ENCODE measurements at places on chromosomes 3 and 15. TPM values are rescaled to one million over a fixed set of nuclear protein-coding genes. Genes with fewer than 3 reads are reported as not detected.

CPOX gene
- 11.8 TPM for total RNA-seq

MUC4 gene
- total RNA-seq: not detected

ITPKA gene
- total RNA-seq: 2.7 TPM

SCAMP5 gene
- 1.9 TPM for total RNA-seq

WNT5A gene
- total RNA-seq: 6.9 TPM

TMEM212 gene
- not detected for total RNA-seq

ACP3 gene
- total RNA-seq: 2.0 TPM

ARHGAP11A gene
- 1.7 TPM for total RNA-seq

CHRM5 gene
- not detected for total RNA-seq

OR5K2 gene
- total RNA-seq: not detected

PIGZ gene
- 2.8 TPM for total RNA-seq

All from Right ventricle myocardium inferior (tissue), 1 donor.